Activated CD4-positive, CD25-positive, alpha-beta regulatory T cell treated with anti-CD3 and anti-CD28 coated beads, Interleukin-2, amount 50 U/mL, for 72 hours (primary cell): ENCODE measurements at places on chromosomes 1 and 21.
A peak's percentile ranks its signal among the peaks of the same experiment; 100 is the strongest.

GRCh38 chr1:159964144-159964543 is 10.1 kb upstream of the SLAMF9 start:
- no peak for DNase-seq

DNA sequence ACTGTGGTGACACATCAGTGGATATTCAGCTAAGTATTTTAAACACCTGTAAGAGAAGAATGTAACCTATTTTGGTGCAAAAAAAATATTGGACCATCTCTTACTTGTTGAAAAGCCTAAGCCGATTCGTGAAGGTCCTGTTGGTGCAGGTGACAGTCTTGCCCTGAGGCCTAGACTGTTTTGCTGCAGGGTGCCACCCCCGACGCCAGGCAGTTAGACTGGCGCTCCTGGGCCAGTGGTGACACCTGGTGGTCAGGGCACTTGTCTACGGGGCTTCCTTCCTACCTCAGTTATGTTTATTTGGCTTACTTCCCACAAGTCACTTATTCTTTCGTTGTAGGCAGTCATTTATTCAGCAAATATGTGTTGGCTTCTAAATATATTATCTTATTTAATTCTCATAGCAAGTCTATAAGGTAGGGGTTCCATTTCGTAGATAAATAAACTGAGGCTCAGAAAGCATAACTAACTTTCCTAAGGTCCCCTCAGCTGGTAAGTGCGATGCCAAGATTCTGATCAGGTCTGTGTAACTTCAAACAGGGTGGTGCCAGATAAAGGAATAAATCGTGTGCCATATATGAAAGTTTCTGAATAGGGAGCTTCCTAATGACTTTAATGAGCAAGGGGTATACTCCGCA is 1.9 kb downstream of the EEIG2 start:
- peak; percentile 78 for DNase-seq

GRCh38 chr21:38301321-38302214 is 44.8 kb downstream of the KCNJ15 start:
- DNase-seq: no peak

DNA sequence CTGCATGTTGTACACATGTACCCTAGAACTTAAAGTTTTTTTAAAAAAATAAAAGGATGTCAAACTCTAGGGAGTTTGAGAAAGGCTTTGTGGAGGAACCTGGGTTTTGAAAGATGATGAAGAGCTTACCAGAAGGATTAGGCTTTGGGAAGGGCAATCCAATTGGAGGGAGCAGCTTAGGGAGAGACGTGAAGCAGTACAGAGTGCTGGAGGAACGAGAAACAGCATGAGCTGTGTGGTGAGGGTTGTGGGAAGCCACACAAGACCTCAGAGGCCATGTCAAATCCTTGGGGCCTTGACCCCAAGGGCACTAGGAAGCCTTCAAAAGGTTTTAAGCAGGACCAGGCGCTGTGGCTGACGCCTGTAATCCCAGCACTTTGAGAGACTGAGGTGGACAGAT is 8.4 kb upstream of the KPNA6 start:
- DNase-seq: no peak

DNA sequence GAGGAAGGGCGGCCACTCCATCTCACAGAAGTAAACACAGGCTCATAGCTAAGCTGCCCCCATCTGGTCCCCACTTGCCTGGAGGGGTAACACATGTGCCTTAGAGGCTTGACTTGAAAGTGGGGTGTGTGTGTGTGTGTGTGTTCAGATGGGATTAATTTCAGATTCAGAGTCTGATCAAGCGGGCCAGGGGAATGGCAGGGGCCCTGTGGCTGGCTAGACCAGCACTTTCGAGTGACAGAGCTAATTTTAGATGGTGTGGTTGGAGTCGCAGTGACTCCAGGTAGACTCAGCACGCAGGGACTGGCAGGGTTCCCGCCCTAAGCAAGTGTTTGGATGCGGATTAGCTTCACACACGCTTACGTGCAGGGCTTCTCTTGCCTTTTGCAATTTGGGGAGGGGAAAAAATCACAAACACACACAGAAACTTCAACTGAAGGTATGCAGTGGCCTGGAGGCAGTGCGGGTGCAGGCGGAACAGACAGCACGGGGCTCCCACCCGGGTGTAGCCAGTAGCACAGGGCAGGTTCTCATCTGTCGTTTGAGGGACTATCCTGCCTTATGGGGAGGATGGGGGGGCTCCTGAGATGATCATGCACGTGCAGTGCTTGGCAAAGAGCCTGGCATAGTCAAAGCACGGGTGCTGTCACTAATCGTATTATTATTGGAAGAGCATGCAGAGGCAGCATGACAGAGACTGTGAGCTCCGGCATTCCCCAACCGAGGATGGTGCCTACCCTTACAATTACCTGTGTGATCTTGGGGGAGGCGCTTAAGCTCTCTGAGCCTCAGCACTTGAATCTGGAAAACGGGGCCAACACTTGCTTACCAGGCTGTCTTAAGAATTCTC is 1.3 kb downstream of the EDN2 start:
- no peak for DNase-seq

- DNase-seq: no peak
These were observed 1244.1 kb upstream of the ADGRL4 start for GRCh38 chr1:80250573-80251168.

- DNase-seq: no peak
These were observed 1.0 kb downstream of the KCNK1 start for GRCh38 chr1:233614743-233615521.

- DNase-seq: no peak
These were observed 31.8 kb upstream of the KCND3 start for GRCh38 chr1:112021263-112021662.

DNA sequence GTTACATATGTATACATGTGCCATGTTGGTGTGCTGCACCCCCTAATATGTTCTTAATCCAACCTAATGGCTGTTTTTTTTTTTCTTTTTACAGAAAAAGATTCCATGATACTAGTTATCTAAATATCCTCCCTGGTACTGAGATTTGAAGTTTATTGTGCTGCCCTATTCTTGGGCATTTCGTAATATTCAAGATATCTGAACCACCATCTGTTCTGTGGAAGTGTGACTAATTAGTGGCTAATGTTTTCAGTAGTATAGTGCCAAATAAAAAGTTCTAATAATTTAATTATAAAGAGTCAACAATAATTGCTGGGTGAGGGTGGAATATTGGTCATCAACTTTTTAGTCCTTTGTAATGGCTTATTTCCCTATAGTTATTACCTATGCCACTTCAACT is 217.5 kb downstream of the GABPA start:
- DNase-seq: no peak

GRCh38 chr1:156655151-156655903 is 13.4 kb downstream of the BCAN start:
- DNase-seq: no peak

DNA sequence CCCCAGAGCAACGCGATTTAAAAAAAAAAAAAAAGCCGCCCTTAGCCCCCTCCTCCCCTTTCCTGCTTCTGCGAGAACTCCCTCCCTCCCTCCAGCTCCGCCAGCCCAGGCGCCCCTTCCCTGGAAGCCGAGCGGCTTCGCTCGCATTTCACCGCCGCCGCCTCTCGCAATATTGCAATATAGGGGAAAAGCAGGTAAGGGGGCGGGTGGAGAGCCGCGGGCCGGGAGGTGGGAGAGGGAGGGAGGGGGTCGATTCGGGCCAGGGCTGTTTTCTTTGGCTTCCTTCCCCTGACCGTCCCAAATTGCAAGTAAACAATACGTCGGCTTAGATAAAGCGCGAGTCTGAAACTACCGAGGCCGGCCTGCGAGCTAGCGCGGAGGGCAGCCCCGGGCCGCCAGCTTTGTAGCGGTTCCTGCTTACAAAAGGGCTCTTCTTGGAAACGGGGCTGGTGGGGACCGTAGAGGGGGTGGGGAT is 408 bp downstream of the LMO4 start:
- peak; percentile 40 for DNase-seq

DNA sequence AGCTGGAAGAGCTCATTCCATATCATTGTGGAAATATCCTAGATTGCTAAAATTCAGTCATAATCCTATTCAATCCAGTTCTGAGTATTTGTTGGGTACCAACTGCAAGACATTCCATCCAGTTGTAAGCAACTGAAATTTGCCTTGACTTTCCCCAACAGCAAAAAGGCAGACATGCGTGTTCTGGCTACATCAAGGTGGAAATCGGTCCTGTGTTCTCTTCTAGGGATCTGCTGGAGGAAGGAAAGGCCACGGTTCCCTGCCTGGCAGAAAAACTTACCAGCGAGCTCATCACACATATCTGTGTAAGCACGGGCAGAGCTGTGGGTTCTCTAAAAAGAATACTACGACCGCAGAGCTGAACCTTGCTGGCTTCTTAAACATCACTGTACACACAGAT is 17.5 kb downstream of the MX1 start:
- no peak for DNase-seq

- no peak for DNase-seq
These were observed 1159.8 kb upstream of the ADGRL2 start for GRCh38 chr1:80640978-80641377.

DNA sequence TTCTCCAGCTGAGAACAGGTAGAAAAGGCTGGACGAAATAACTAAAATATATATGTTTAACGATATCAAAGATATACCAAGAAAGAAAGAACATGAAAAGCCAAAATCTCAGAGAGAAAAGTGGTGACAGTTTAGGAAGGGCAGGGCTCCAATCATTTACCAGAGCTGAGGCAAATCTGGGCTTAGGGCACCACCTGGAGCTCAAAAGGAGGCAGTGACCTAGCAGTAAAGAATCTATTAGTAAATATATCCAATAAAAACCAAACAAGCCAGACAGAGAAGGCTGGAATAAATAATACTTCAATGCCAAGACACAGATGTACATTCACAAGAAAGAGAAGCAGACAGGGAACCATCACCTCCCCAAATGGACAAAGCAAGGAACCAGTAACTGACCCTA is 43.5 kb downstream of the CHIA start:
- DNase-seq: no peak

DNA sequence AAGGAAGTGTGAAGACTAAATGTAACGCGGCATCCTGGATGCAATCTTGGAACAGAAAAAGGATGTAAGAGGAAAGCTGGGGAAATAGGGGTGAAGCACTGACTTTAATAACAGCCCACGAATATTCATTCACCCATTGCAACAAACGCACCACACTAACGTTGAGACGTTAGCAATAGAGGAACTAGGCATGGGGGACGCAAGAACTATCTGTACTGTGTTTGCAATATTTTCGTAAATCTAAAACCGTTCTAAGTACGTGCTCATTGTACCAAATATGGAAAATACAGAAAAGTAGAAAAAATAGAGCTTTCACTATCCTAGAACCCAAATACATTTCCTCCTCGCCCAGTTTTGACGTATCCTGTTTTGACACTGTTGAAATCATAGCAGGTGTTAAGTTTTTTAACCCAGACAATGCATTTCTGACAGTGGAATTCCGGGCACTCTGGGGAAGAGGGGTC is 3.9 kb downstream of the LAPTM5 start:
- no peak for DNase-seq

DNA sequence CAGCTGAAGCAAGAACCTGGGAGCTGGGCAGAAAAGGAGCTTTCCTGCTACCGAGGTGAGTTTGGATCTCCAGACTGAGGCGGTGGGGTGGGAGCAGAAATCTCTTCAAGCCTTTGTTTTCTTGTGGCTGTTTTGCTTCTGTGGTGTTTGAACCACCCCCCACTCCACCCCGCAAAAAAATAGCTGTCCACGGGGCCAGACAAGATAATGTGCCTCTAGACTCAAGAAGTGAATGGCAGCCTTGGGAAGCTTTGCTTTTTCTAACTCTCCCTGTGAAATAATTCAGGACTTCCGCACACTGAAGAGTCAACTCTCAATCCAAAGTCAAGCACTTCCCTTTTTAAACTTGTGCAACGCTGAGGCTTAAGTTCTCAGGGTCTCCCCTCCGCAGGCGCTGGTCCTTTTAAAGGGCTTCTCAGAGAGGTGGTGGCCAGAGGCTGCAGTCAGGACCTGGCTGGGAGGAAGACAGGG is 159.6 kb upstream of the COA6 start:
- no peak for DNase-seq

GRCh38 chr21:45318556-45319404 is 31.1 kb upstream of the POFUT2 start:
- no peak for DNase-seq

- no peak for DNase-seq
These were observed 28.5 kb upstream of the ARHGAP29 start for GRCh38 chr1:94265906-94266305.
